Hepatic stellate cell (primary cell): ENCODE measurements at places on chromosomes 6 and 20.

DNA sequence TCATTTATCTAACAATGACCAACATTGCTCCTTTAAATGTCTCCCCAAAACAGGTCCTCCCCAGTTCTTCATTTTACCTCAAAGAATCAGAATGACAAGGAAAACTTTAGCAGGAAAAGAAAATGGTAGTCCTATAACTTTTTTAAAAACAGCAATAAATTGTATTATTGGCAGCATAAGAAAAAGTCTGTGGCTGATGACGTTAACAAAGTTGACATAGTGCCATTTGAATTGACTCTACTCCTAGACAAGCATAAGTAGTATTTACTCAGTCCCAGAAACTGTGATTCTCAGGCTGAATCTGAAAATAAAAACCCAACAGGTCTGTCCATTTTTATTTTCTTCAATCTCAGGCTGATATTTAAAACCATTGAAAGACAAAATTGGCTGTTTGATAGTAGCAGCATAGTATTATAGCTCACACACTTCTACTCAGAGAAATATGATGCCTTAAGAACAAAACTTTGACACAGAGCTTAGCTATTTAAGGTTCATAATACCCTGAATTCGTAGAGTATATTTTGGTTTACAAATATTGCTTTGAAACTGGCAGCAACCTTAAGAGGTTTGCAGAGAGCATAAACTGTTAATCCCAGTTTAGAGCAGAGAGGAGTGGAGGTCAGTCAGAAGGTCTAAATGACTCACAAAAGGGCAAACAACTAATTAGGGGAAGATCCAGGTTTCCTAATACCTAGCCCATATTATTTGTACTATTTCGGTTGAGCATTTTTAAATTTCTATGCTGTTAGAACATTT, 35.0 kb upstream of the TENT5A start:
- DNase-seq: no peak

DNA sequence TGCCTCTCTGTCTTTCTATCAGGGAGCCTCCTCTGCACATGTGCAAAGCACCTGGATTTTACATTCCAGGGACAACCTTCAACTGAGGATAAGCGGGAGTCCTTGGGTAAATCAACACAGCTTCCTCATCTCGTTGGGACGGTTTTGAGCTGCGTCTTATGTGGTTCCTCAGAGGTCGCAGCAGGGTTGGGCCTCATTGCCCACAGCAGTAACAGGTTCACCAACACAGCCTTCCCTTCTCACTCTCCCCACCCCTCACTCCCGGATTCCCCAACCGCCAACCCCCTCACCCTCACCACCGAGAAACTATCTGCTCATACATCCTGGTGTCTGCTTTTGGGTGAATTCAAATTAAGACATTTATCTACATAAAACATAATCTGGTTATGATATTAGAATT, 155.8 kb upstream of the GGTLC1 start:
- no peak for DNase-seq

GRCh38 chr6:41042226-41043055, at the start of gene TSPO2:
Gene TSPO2, plus strand, starts transcription at chr6:41042467. Its CDS starts 519 bp downstream, at chr6:41042986.
- no peak for DNase-seq

DNA sequence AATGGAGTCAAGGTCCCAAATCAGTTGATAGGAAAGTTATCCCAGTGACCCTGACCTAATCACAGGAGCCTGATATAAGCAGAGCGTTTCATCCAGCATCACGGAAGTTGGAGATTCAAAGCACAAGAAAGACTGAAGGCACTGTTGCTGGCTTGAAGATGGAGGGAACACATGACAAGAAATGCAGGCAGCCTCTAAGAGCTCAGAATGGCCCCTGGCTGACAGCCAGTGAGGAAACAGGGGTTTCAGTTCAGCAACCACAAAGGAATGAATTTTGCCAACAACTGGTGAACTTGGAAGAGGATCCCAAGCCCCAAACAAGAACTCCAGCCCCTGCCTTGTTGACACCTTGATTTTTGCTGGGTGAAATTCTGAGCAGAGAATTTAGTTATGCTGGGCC, 778.5 kb downstream of the MAFB start:
- DNase-seq: no peak

- no peak for DNase-seq
These were observed 4.1 kb upstream of the C6orf141 start for GRCh38 chr6:49546331-49546730.

DNA sequence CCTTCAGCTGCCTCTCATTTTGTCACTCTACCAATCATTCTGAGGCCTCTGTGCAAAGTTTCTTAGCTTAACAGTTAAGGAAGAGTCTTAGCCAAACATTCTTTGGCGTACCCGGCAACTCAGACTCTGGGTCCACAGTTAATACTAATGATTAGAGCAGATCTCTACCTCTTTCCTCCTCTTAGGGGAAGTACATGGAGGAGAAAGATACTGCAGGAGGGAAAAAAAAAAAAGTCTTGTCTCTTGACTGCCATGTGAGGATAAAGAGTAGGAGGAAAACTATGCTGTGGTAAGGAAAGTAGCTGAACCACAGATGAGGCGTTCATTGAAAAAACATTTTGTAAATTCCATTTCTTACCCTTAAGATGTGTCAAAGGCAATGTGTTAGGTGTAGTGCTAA, 44.0 kb upstream of the MARCKS start:
- peak; percentile 46 for DNase-seq

DNA sequence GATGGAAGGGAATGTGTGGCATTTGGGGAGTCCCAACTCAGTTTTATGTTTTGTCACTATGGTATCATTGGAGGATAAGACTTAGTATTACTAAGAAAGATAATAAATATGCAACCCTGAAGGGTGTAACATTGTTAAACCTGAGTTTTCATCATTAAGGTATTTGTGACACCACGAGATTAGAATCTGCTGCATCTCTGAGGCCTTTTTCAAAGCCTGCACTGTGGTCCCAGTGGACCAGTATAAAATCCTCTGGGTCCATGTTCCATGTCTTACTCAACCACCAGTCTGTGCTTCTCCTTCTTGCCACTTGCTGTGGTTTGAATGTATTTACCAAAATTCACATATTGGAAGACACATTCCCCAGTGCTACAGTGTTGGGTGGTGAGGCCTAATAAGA, 130.6 kb downstream of the TBX18 start:
- DNase-seq: no peak

- peak; percentile 65 for DNase-seq
These were observed 172.9 kb upstream of the CDYL start for GRCh38 chr6:4603291-4603690.

- DNase-seq: no peak
These were observed 434 bp downstream of the ZKSCAN4 start for GRCh38 chr6:28251661-28252008.

DNA sequence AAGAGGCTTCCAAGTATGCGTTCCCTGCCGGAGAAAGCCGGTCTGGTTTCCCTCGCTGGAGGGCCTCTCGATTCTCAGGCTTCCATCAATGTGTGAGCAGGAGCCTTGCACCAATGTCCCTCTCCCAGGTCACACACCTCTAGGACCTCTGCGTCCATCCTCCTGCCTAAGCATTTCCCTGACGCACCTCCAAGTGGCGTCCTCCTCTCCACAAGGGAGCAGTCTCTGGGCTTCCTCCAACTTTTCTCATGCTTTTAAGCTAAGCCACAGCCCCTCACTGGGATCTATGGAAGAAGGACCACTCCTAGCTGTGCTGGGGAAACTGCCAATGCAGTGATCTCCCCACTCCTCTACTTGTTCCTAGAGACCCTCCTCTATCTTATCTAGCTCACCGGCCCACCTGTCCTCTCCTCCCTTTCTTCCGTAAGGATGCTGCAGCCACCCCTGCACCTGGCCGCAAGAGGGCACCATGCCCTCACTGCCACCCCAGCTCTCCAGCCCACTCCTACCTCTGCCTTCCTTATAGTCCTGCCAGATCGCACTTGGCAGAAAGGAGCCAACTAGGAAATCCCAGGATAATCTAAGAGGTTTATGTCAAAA, 258.7 kb downstream of the LRFN2 start:
- DNase-seq: no peak

DNA sequence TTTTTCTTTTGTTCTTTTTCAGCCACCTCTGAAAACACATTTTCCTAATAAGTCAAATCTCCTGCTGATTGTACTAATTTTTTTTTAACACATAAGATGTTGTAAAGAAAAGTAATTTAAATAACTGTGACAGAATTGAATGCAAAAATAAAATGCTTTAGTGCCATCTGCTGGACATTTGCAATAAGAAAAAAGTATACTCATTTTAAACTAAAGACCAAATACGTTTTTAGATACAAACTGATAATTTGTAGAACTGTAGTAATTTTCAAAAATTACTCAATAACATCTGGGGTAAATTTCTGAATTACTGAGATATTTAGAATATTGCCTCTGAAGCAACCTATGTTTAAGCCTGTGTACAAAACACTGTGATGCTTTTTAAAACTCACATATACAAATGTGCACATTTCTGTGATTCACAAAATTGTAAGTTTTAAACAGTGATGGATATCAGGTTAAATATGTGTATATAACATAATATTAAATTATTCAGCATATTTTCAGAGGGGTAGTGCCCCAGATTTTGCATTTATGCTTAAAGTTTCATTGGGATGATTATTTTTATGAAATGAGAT, 198.7 kb downstream of the RIMS1 start:
- no peak for DNase-seq

GRCh38 chr6:129567374-129567773, 142.6 kb downstream of the ARHGAP18 start:
- DNase-seq: no peak

DNA sequence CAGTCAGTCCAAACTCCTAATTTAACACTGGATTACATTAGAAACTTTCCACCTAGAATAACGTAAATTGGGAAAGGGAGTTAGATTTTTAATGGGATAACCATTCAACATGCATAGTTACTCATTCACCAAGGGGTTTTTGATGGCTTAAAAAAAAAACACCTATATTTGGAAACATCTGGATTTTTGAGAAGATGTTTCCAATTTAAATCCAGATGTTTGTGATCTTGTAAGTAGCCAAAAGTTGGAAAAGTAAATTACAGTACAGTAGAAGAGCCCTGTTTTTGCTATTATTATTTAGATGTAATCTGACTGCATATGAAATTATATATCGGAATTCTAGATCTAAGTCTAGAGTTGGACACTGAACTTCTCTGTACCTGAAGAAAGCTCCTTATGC, 478.2 kb downstream of the CD83 start:
- no peak for DNase-seq

DNA sequence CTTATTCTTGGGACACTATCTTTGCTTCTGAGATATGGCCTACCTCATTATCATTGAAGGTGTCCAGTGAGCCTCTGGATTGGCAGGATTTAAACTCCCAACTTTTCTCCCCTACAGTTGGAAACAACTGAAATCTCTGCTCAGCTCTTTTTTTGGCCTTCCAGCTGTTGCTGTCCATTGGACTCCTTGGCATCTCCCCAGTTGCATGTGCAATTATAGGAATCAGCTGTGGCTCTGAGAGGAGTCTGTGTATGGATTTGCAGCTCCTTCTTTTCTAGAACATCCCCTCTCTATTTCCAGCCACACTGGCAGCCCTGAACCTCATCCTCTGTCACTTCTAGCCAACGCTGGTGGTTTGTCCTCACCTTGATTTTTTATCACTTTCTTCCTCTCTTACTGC, 21.2 kb downstream of the RAB22A start:
- no peak for DNase-seq

DNA sequence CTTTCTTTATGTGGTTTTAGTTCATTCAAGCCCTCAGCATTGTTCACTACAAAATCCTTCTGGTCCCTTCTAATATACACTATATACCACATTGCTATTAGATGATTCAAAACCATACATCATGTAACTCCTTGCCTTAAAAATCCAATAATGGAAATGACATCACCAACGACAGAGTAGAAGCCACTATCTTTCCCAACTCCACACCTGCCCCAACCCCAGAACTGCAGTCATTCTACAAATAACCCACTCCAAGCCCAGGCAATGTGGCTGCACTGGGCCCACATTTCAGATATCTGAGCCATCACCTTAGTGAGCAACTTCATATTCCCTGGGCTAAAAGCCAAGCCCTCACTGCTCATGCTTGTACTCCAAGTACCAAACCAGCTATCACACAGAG, 22.6 kb upstream of the RUNX2 start:
- DNase-seq: no peak

- DNase-seq: no peak
These were observed 7.7 kb upstream of the SEC63 start for GRCh38 chr6:107965746-107966145.

DNA sequence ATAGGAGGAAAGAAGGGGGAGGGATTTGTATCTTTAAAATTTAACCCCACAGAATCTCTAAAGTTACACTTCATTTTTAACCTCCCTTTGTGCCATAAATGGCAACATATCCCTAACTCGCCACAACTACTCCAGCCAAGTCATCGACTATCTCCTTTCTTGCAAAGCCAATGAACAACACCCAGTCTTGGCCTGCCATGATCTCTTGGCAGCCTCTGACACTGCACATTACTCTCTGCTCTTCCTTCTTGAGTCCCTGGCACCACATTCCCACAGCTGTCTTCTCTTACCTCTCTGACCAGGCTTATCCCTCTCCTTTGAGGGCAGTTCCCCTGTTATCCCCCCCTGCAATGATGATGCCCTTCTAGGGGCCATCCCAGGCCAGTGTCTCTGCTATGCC, 42.5 kb downstream of the MBOAT1 start:
- no peak for DNase-seq

DNA sequence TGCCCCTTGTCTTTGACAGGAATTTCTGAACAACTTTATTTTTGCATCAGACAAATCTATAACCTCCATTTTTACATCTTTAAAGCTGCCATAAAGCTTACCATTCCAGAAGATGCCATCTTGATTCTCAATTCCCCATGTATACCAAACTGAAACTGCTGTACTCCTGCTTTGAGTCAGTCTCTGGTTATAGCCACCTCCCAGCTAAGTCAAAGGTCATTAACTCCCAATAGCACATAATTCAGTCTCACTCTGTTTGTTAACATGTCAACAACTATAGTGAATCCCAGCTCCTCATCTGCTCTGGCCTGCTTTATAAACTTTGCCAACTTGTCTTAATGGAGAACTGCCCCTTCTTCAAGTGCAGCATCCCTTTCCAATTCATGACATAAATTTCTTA, 343.6 kb downstream of the FRK start:
- DNase-seq: no peak

GRCh38 chr6:41430875-41431274, 95.5 kb downstream of the NCR2 start:
- DNase-seq: peak; percentile 64

DNA sequence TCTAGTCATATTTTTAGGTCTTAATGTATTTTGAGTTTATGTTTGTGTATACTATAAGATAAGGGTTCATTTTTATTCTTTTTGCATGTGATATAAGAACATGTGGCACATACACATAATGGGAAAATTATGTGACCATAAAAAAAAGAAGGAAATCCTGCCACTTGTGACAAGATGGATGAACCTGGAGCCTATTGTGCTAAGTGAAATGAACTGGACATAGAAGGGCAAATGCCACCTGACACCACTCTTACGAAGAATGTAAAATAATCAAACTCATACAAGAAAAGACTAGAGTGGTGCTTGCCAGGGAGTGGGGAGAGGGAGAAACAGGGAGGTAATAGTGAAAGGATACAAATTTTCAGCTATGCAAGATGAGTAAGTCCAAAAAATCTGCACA, 126.1 kb downstream of the PLEKHG1 start:
- DNase-seq: no peak
